ENCODE measurements at places on chromosomes 16 and 17. TPM values are rescaled to one million over a fixed set of nuclear protein-coding genes. Genes with fewer than 3 reads are reported as not detected.

C16orf89 gene
- total RNA-seq, result not detected

CPHXL2 gene
- total RNA-seq, result not detected

PHKB gene
- total RNA-seq, result 37.3 TPM

ICAM2 gene
- total RNA-seq, result 37.4 TPM

ASGR2 gene
- 0.37 TPM for total RNA-seq

IL34 gene
- not detected for total RNA-seq

GSE1 gene
- 49.8 TPM for total RNA-seq

RAMP2 gene
- 0.43 TPM for total RNA-seq

RAB11FIP4 gene
- 27.0 TPM for total RNA-seq

UBB gene
- 1,455 TPM for total RNA-seq

FLOT2 gene
- total RNA-seq, result 291 TPM

SLC16A5 gene
- 3.1 TPM for total RNA-seq

APOH gene
- 0.66 TPM for total RNA-seq

ST6GALNAC2 gene
- total RNA-seq, result 0.13 TPM

PPP1R27 gene
- total RNA-seq, result 0.49 TPM

NEUROD2 gene
- total RNA-seq, result not detected

RNF227 gene
- 1.6 TPM for total RNA-seq

KCTD19 gene
- 4.9 TPM for total RNA-seq

JUP gene
- total RNA-seq, result 31.7 TPM

SCGB1C2 gene
- not detected for total RNA-seq

MMP28 gene
- not detected for total RNA-seq

CASKIN2 gene
- total RNA-seq, result 0.80 TPM

BRCA1 gene
- total RNA-seq, result 39.5 TPM

MAPT gene
- total RNA-seq, result 0.03 TPM

KRTAP1-1 gene
- not detected for total RNA-seq

FBXL19 gene
- 27.5 TPM for total RNA-seq

ABCA10 gene
- 1.2 TPM for total RNA-seq

CHMP6 gene
- 26.8 TPM for total RNA-seq

BPTF gene
- 69.1 TPM for total RNA-seq

SLFN13 gene
- total RNA-seq, result 64.4 TPM

TRPV2 gene
- 93.7 TPM for total RNA-seq

Data from GM12878 (cell line).